ENCODE measurements at places on chromosomes 1 and 21.

GRCh38 chr1:8889925-8890785, 11.7 kb upstream of the ENO1 start:
- no peak for DNase-seq

GRCh38 chr1:20578721-20579395, 10.0 kb upstream of the CDA start:
- DNase-seq = no peak

GRCh38 chr21:39705849-39706248, 39.1 kb upstream of the IGSF5 start:
- DNase-seq = no peak

DNA sequence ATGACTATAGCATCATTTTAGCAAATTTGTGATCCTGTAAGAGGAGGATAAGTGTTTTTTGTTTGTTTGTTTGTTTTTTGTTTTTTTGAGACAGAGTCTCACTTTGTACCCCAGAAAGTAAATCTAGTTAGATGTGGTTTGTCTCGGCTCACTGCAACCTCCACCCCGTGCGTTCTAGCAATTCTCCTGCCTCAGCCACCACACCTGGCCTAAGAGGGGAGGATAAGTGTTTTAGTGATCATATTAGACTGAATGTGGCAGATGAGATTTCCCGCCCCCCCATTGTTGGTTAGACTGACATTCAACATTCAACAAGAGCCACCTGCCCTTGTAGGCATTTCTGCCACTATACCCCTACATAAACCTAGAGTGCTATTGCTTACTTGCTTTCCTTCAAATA, 98.5 kb downstream of the OSBPL9 start:
- no peak for DNase-seq

GRCh38 chr1:116024626-116025025, 48.3 kb downstream of the SLC22A15 start:
- no peak for DNase-seq

DNA sequence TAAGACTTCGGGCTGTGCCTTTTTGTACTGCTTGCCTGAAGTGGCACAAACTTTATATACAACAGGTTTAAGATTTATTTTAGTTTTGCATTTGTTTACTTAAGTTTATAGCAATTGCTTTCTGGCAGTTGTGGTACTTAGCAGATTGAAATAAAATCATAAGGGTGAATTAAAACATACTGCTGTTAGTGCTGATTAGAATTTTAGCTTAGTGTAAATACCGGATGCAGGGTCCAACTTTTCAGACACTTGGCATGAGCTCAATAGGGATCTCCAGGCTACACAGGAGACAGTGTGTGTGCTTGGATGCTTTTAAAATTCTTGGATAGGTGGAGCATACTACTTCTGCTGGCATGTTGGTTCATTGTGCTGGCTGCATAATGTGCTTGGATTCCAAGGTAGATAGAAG, 159.6 kb downstream of the NFIA start:
- DNase-seq = no peak

DNA sequence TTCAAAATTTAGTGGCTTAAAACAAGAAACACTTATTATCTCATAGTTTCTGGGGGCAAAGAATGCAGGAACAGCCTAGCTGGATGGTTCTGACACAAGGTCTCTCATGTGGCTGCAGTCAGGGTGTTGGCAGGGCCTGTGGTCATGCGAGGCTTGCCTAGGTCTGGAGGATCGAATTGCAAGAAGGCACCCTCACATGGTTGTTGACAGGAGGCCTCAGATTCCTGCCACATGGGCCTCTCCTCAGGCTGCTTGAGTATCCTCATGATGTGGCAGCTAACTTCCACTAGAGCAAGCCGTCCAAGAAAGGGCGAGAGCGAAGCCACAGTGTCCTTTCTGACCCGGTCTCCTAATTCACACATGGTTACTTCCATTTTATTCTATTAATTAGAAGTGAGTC, 6.2 kb upstream of the NRIP1 start:
- DNase-seq = no peak

GRCh38 chr21:37231671-37232070, 35.5 kb downstream of the VPS26C start:
- no peak for DNase-seq

DNA sequence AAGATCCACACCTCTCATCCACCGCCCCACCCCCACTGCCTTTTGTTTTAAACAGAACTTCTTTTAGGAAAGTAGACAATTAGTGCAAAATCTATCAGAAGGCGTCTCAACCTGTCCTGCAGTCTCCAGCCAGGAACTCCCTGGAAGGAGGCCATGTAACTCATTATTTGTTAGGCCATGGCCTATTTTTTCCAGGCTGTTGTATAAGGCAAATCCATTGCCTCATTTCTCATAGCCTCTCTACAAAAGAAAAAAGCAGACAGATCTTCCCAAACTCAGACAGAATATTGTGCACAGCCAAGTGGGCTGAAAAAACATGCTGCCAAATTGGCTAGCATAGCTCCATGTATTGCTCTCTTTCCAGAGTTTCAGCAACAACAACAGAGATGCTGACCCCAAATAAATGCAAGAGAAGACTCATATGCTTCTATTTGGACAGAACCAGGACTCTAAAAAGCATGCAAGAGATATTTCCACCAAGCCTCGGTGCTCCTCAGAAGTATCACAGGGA, 770.7 kb upstream of the CXADR start:
- no peak for DNase-seq

Measured in NCI-H82 (cell line).